ENCODE measurements at places on chromosomes 4 and X. TPM values are rescaled to one million over a fixed set of nuclear protein-coding genes. Genes with fewer than 3 reads are reported as not detected.

KLKB1 gene
- total RNA-seq = not detected

RBMXL3 gene
- total RNA-seq = not detected

RNF128 gene
- not detected for total RNA-seq

ZNF185 gene
- total RNA-seq = 33.3 TPM

PCDH18 gene
- 0.21 TPM for total RNA-seq

UBE2A gene
- 26.2 TPM for total RNA-seq

UGT2B15 gene
- total RNA-seq = not detected

USP17L18 gene
- total RNA-seq = not detected

DACH2 gene
- not detected for total RNA-seq

SH3RF1 gene
- 18.4 TPM for total RNA-seq

FMR1 gene
- total RNA-seq = 32.2 TPM

MAGEA11 gene
- not detected for total RNA-seq

RASSF6 gene
- not detected for total RNA-seq

RHOH gene
- not detected for total RNA-seq

WWC2 gene
- 35.0 TPM for total RNA-seq

CCSER1 gene
- 3.0 TPM for total RNA-seq

CTAG1B gene
- not detected for total RNA-seq

ARSJ gene
- 77.4 TPM for total RNA-seq

NSG1 gene
- 33.4 TPM for total RNA-seq

CFP gene
- total RNA-seq = 0.13 TPM

TBC1D9 gene
- total RNA-seq = 75.9 TPM

SGCB gene
- 24.4 TPM for total RNA-seq

ENPP6 gene
- not detected for total RNA-seq

SULT1B1 gene
- 55.5 TPM for total RNA-seq

ARMCX4 gene
- 4.6 TPM for total RNA-seq

SYNPO2 gene
- total RNA-seq = 0.18 TPM

NKX3-2 gene
- not detected for total RNA-seq

ALPK1 gene
- 8.9 TPM for total RNA-seq

ADH7 gene
- not detected for total RNA-seq

HAND2 gene
- 8.6 TPM for total RNA-seq

FGFR3 gene
- 0.79 TPM for total RNA-seq

CTPS2 gene
- total RNA-seq = 14.4 TPM

DNAAF6 gene
- total RNA-seq = not detected

CA5B gene
- total RNA-seq = 3.5 TPM

GPR143 gene
- total RNA-seq = 3.1 TPM

ETDA gene
- not detected for total RNA-seq

SORCS2 gene
- total RNA-seq = not detected

ETDB gene
- not detected for total RNA-seq

FAT4 gene
- total RNA-seq = 46.8 TPM

PPP1R3F gene
- 1.5 TPM for total RNA-seq

C4orf46 gene
- total RNA-seq = 14.7 TPM
